H4 (cell line): ENCODE measurements at places on chromosomes 12 and 14. TPM values are rescaled to one million over a fixed set of nuclear protein-coding genes. Genes with fewer than 3 reads are reported as not detected.

GRCh38 chr12:125166041-125166440 is 100.8 kb downstream of the AACS start:
- no peak for DNase-seq

DNA sequence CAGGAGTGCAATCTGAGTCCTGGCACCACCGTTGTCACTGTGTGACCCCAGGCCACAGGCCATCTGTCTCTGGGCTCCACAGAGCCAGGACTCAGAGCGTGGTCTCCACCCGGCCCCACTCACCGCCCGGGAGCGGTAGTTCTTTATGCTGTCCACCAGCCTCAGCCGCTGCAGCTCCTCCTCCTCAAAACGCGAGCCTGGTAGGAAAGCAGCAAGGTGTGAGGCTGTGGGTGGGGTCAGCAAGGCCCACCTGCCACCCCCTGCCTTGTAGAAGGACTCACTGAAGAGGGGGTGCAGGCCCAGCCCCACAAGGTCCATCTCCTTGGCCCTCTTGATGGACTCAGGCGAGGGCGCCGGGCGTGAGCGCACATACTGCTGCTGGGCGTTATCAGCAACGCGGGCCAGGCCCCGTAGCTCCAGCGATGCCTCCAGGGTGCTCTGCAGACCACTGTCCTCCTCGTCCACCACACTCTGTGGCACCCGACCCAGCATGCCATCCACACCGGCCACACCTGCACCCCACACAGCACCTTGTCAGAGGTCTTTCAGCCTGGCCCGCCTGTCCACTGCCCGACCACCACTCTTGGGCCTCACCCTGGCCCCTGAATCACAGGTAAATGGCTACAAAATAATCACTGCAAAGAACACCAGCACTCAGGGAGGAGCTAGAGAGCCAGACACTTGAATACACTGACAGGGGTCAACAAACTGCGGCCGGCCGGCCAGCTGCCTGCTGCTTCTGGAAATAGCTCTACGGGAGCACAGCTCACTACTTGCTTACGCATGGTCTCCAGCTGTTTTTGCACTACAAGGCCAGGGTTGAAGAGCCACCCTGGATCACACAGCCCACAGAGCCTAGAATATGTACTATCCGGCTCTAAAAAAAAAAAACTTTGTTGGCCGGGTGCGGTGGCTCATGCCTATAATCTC is 16.3 kb downstream of the CFAP73 start:
- DNase-seq: no peak

DNA sequence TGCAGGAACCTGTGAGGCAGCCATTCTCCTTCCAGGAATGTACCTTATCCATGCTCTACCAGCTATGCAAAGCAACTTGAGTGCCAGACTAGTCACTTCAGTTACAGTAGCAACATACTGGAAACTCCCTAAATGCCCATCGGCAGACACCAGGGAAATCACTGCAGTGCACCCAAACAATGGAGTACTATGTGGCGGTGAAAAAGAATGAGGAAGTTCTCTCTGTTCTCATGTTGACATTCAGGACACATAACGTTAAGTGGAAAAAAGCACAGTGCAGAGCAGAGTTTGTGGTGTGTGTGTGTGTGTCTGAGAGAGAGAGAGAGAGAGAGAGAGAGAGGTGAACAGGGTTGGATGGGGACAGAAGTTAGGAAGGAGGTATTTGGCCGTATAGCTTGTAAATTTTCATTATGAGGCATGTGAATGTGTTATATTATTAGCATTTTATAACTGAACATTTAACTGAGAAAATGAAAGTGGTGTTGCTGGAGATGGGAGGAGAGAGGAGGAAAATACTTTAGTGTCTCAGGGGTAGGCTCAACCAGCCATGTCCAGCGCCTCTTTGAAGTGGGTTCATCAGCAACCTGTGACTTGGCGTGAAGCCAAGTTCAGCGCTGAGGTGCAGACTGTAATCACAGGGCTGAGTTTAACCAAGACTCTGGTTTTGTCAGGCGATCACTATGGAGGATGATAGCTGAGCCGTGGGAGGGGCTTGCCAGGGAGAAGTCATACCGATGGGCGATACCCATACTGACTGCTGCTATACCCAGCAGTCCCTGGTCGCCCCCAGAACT is 17.3 kb downstream of the TNFAIP2 start:
- no peak for DNase-seq

DNA sequence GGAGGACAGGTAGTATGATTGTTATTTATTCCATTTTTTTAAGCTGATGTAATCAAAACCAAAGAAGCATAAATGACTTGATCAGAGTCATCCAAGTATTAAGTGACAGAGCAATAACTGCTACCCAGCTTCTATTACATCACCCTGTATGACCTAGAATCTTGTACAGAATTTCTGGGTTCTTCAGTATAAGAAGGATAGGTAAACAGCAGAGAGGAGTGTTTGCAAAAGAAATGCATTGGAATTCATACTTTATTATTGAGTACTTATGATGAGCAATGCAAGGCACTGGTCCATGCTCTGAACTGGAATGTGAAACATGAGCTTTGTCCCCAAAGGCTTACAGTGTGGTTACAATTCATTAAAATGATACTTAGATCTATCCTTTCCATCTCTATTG is 916.8 kb downstream of the DIO2 start:
- DNase-seq: no peak

DNA sequence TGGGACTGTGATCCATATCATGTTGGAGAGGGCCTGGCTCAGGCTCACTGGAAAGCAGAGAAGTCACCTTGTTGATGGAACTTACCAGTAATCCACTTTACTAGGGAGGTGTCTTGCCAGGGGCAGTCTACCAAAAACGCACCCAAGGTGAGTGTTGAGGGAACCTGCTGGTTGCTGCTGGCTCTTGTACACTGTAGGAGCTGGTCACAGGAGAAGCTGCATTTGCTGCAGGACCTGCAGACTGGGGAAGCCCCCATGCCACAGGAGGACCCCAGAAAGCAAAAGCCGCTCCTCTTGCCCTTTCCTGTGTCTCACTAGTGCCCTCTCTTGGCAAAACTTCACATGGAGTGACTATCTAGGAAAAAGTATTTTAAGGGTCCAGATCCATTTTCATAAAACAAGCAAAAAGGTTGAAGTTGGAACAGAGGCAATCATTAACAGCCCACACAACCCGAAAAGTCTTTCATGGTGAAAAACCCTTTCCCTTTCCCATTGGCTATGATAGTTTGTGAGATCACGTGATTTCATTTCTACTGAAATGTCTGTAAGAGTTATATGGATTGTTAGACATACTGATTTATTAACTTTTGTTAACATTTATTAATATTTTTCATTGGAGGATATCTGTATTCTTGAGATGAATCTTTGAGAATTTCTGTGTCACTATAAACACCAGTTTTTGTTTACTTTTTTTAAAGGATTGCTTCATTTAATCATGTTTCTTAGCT is 59.2 kb downstream of the RASSF8 start:
- DNase-seq: peak; percentile 44

GRCh38 chr12:124371366-124371765 is 76.5 kb downstream of the RFLNA start:
- no peak for DNase-seq

GRCh38 chr12:50375802-50376201 is 20.6 kb downstream of the FAM186A start:
- DNase-seq: no peak

DNA sequence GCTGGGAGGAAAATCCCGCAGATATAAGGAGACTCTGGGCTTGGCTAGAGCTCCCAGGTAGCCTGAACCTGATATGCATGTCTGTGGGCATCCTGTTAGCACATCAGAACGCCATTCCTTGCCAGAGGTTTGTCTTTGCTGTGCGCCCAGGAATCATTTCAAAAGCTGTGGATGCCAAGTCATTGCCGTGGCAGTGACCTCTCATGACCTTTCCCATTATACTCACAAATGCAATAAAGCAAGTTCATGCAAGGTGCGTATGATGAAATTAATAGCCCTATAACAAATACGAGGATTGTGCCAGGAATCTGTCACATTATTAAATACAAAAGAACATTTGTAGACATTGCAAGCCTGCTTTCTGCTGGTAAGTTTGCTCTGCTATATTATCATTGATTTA is 229.1 kb upstream of the PELI2 start:
- DNase-seq: no peak

DNA sequence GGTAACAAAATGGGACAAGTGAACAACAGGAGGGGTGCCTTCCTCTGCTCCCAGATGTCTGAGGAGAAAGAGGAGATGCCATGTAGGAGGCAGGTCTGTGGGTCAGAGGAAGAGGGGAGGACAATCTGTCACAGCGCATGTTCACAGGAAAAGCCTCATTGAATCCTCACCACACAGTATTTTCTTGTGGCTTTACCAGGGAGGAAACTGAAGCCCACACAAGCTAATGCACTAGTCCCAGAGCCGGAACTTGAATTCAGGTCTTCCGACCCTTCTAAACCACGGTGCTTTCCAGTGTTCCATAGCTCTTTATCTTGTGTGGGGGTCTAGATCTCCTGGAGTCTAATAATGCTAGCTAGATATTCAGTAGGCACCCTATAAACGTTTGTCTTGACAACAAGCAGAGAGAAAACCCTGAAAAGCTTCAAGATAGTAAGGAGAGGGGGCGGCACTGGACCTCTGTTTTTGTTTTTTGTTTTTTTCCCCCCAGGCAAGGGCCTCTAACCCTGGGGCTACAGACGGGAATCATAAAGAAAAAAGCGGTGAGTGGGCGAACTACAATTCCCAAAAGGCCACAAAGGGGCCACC is 371 bp upstream of the SHMT2 start:
- DNase-seq: no peak

- DNase-seq: no peak
Measured at GRCh38 chr14:101884934-101885576, 79.3 kb upstream of the DYNC1H1 start.

- no peak for DNase-seq
Measured at GRCh38 chr12:116821291-116821690, 60.0 kb downstream of the HRK start.

DNA sequence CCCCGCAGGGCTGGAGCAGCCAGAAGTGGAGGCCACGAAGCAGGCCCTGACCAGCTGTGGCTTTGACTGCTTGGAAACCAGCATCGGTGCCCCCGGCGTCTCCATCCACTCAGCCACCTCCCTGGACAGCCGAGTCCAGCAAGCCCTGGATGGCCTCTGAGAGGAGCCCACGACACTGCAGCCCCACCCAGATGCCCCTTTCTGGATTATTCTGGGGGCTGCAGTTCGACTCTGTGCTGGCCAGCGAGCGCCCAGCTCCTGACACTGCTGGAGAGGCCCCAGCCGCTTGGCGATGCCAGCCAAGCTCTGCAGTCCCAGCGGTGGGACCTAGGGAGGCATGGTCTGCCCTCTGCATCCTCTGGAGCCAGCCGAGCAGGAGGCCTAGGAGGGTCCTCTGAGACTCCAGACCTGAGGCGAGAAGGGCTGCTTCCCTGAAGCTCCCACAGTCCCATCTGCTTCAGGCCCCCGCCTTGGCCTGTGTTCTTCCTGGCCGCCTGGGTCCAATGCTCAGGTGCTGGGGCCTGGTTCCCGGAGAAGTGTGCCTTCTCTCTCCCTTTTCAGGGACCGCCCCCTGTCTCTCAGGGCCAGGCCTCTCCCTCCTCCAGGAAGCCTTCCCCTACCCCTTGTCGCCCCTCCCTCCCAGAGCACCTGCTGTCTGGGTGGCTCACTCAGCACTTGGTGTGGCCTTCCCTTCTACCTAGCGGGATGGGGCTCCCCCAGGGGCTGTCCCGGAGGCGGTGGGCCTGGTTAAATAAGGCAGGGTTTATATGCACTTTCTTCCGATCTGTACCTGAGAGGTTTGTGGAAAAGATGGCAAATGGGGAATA is 23.0 kb downstream of the MVK start:
- DNase-seq: no peak

DNA sequence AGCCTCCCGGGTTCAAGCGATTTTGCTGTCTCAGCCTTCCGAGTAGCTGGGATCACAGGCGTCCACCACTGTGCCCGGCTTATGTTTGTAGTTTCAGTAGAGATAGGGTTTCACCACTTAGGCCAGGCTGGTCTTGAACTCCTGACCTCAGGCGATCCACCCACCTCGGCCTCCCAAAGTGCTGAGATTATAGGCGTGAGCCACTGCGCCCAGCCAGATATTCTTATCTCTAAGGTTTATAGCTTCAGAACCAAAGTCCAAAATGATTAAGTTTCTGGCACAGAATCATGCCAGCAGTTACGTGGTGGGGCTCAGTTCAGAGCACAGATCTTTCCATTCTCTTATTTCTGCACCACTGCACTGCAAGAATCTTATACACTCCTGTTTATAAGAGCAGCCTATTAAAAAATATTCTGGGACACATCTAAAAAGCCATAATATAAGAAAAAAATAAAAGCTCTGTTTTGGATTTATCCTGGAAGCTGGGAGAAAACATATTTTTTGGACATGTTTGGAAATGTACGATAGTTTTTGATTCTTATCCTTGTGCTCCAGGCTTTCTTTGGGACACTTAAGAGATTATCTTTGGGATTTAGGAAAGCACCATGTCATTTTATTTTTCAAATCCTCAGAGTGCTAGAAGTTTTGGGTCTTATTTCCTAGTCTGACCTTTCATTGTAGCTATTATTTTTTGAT is 129.6 kb downstream of the LMNTD1 start:
- no peak for DNase-seq

GRCh38 chr12:121137512-121137911 is 4.8 kb downstream of the P2RX7 start:
- no peak for DNase-seq

DNA sequence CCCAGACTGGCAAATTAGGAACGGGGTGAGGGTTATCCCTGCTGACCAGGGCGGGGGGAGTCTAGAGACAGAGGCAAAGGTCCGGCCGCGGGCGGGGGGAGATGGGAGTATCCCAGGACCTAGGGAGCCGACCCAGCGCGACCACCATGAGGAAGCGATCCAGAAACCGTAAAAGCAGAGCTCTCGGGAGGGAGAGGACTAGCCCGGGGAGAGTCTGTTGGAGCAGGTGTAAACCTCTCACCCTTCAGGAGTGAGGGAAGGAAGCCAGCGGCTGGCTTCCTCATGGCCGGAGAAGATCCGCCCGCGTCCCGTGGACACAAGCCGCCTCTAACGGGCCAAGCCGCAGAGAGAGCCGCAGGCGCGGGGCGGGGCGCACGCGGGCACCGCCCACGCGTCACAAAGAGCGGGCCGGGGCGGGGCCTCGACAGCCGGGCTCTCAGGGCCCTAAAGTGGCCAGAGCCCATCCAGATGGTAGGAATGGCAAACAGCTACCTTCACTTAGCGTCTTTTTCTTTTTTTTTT is at the start of gene ACRBP:
ACRBP (minus strand) TSS at position 350 of the 522 bp plus-strand sequence; CDS start at position 284, 66 bp downstream.
- no peak for DNase-seq

- DNase-seq: no peak
Measured at GRCh38 chr12:14802721-14803010, 612 bp downstream of the WBP11 start.

DNA sequence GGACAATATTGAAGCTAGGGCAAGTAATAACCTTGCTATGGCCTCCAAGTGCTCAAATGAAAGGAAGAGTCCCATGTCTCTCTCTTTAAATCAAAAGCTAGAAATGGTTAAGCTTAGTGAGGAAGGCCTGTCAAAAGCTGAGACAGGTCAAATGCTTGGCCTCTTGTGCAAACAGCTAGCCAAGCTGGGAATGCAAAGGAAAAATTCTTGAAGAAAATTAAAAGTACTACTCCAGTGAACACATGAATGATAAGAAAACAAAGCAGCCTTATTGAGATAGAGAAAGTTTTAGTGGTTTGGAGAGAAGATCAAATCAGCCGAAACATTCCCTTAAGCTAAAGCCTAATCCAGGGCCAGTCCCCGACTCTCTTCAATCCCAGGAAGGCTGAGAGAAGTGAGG is 84.1 kb upstream of the PLEKHA5 start:
- no peak for DNase-seq

Gene ARL1
- 56.1 and 80.1 TPM in 2 replicates for total RNA-seq

Gene ASCL1
- total RNA-seq: not detected in 2 replicates

Gene RAB35
- total RNA-seq: 17.7 and 23.2 TPM in 2 replicates

Gene OAS1
- total RNA-seq: 48.0 and 70.8 TPM in 2 replicates

Gene EAPP
- total RNA-seq: 60.1 and 60.2 TPM in 2 replicates

Gene RNU4-1
- total RNA-seq: under 0.01 TPM in 2 replicates

Gene DLK1
- total RNA-seq: not detected in 2 replicates

Gene KRT3
- not detected in 2 replicates for total RNA-seq

Gene MDGA2
- total RNA-seq: 2.8 and 4.8 TPM in 2 replicates

Gene DIO2
- 37.3 and 48.7 TPM in 2 replicates for total RNA-seq

Gene AKAP6
- 25.9 and 38.6 TPM in 2 replicates for total RNA-seq
